Uterus (tissue), 4 donors: ENCODE measurements at places on chromosomes 5 and 9. TPM values are rescaled to one million over a fixed set of nuclear protein-coding genes. Genes with fewer than 3 reads are reported as not detected.

DNA sequence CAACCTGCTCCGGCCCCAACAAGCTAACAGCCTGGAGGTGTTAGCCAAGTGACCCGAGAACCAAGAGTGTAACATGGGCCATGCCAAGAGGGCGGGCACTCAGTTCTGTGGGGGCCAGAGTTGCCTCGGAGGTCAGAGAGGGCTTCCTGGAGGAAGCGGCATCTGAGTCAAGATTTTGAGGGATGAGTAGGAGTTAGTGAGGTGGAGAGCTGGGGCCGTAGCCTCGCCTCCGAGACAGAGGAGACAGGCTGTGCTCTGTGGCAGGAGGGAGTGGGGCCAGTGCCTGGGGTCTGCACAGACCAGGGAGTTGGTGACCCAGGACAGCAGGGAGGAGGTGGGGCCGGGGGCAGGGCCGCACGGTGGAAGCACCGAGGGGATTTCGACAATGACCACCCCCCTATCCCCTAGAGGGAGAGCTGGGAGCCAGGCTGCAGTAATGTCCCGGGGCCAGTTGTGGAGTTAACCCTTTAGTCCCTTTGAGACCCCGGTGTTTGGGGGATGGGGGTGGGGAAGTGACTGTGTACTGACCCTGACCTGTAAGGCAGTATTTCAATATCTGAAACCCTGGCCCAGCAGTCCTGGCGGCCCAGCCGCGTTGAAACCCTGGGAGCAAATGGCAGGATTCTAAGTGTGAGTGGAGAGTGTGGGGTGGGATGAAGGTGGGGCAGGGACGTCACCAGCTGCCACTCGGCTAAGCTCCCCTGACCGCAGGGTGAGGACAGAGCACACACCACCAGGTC is 148.7 kb upstream of the COL5A1 start:
- no peak for DNase-seq
- H3K36me3 ChIP-seq, result no peaks in the 10 kb centered on the region
- no peaks in the 10 kb centered on the region for H3K4me1 ChIP-seq
- no peak overlapping the region for H3K4me3 ChIP-seq
- H3K27ac ChIP-seq, result peak overlapping the region; percentile 56

GRCh38 chr5:59592101-59592500 is 301.4 kb downstream of the PDE4D start:
- no peaks in the 10 kb centered on the region for H3K4me1 ChIP-seq
- DNase-seq, result no peak
- no peaks in the 10 kb centered on the region for H3K27me3 ChIP-seq
- no peaks in the 10 kb centered on the region for H3K36me3 ChIP-seq
- H3K27ac ChIP-seq, result no peak overlapping the region

DNA sequence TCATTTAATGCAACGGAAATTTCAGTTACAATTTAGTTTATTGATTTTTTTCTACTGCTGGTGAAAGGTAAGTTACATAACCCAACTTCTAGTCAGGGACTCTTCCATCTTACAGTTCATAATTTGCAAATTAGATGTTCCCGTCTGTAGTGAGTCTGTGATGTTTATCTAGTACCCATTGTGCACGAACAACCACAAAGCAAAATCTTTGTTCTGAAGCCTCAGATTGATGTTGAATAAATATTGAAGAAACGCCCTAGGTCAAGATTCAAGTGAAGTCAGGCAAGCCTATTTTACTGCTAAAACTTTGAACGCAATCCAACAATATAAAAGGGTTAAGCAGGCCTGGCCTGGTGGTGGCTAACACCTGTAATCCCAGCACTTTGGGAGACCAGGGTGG is 43.1 kb downstream of the BASP1 start:
- H3K36me3 ChIP-seq, result no peaks in the 10 kb centered on the region
- H3K4me3 ChIP-seq, result no peak overlapping the region
- H3K27ac ChIP-seq, result no peak overlapping the region
- no peaks in the 10 kb centered on the region for H3K4me1 ChIP-seq

GRCh38 chr5:88883059-88883835 is at the start of gene MEF2C:
Gene MEF2C, minus strand, starts transcription at chr5:88883184. Its CDS starts 59,396 bp downstream, at chr5:88823788.
- H3K4me1 ChIP-seq, result no peaks in the 10 kb centered on the region
- H3K27ac ChIP-seq, result peak within 1 kb of the TSS; percentile 93
- H3K4me3 ChIP-seq, result peak within 1 kb of the TSS; percentile 72
- H3K27me3 ChIP-seq, result no peaks in the 10 kb centered on the region

ARHGEF39 gene
- total RNA-seq, result 3.6 TPM

DNA sequence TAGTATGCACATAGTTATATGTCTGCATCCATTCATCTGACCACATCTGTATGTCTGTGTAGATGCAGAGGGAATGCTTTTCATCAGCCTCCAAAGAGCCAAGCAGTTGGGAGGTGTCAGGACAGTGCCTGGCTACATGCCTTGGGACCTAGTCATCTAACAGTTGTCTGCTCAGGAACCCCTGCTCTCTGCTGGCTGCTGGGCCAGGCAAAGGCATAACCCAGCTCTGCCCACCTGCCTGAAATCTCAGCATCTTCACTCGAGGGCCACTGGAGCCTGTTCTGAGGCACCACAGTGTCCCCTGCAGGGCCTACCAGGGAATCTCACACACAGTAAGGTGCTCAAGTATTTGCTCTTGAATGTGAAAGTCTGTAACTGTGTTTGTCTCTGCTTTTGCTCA is 3.7 kb downstream of the C9orf50 start:
- H3K4me1 ChIP-seq, result no peaks in the 10 kb centered on the region
- DNase-seq, result no peak
- H3K36me3 ChIP-seq, result no peaks in the 10 kb centered on the region
- H3K4me3 ChIP-seq, result no peak overlapping the region
- H3K27me3 ChIP-seq, result no peaks in the 10 kb centered on the region
- H3K27ac ChIP-seq, result no peak overlapping the region

DNA sequence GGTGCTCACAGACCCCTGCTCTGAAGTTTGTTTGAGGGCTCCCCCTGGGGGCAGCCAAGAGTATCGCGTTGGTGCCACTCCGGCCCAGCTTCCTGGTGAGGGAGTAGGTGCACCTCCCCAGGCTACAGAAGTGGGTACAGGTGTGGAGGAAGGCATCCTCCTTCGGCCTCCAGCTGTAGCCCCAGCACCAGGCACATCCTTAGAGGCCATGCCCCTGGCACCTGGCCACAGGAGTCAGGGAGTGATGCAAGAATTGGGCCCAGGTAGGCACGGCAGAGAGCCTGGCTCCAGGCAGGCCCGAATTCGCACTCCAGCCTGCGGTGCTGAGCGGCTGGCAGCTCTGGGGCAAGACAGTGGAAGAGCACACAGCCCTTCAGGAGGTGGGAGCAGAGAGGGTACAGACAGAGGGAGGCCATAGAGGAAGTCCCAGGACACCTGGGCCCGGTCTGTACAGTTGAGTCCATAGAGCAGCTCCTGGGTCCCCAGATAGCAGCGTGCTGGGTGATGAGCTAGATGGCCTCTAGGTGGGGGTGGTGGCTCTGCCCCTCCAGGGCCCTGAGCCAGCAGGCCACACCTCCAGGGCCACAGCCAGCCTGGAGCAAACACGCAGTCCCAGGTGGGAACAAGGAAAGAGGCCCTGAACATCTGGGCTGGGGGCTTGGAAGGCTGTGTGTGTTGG is 2.4 kb downstream of the SAPCD2 start:
- no peaks in the 10 kb centered on the region for H3K36me3 ChIP-seq
- no peak overlapping the region for H3K4me3 ChIP-seq

SWI5 gene
- 20.5 TPM for total RNA-seq

GRCh38 chr9:128529191-128529590 is 23.2 kb upstream of the SPTAN1 start:
- DNase-seq, result no peak
- no peaks in the 10 kb centered on the region for H3K36me3 ChIP-seq
- H3K27me3 ChIP-seq, result no peaks in the 10 kb centered on the region
- no peak overlapping the region for H3K4me3 ChIP-seq

DNA sequence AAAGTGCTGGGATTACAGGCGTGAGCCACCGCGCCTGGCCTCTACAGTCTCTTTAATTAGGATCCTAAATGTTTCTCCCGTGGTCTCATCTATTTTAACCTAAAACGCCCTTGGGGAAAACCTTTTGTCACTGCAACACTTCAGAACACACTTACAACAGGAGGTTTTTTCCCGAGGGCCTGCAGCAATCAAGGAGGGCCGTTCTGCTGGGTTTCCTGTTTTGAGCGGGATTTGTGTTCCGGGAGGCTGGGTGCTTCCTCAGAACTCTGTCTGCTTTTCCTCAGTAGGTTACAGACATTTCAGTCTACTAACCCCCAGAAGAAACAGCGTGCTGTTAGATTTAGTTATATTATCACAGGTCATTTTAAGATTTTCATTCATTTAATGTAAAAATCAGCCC is 65.4 kb upstream of the IRX4 start:
- H3K36me3 ChIP-seq, result no peaks in the 10 kb centered on the region
- DNase-seq, result no peak
- no peak overlapping the region for H3K4me3 ChIP-seq
- H3K4me1 ChIP-seq, result no peaks in the 10 kb centered on the region
